ENCODE measurements at places on chromosomes 5 and 9. TPM values are rescaled to one million over a fixed set of nuclear protein-coding genes. Genes with fewer than 3 reads are reported as not detected.

DNA sequence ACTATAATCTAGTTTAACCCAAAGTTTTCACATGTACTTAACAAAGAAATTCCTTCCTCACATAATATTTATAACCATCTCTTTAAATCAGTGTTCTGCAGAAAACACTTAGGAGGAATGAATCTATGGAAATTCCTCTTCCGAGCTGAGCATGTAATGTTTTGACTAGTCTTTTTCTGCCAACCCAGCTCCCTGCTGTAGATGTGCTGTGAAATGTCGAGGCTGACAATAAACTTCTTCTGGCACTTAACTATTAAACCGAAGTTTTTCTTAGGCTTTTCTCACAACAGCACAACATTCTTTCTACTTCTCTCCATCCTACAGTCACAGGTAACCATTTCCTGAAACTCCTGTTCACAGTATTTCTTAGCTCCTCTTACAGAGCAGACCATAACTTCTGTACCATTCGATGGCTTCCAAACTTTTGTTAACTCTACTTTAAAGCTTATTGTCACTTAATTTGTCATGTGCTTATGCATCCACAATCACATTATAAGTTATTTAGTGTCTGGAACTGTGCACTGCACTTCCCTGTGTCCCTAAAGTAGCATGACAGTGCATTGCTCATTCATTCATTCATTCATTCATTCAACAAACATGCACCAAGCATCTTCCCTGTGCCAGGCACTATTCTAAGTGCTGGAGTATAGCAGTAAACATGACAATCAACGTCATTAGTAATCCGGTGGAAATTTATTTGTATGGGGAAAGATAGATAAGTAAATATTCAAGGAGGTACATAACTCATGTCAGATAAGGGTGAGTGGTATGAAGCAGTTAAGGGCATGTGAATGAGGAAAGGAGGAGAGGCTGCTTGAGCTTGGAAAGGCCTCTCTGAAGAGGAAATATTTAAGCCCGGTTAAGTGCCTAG is 54.6 kb downstream of the TSSK1B start:
- no peaks in the 10 kb centered on the region for H3K27me3 ChIP-seq
- no peaks in the 10 kb centered on the region for H3K4me1 ChIP-seq
- DNase-seq: no peak
- H3K4me3 ChIP-seq: no peak overlapping the region
- H3K27ac ChIP-seq: no peak overlapping the region

GRCh38 chr5:176360894-176361436 is 599 bp downstream of the KIAA1191 start:
- H3K4me1 ChIP-seq: peaks cover 4% of the 10 kb centered on the region
- DNase-seq: no peak
- no peaks in the 10 kb centered on the region for H3K27me3 ChIP-seq
- peak overlapping the region; percentile 90 for H3K4me3 ChIP-seq
- peaks cover 5% of the 10 kb centered on the region for H3K36me3 ChIP-seq
- H3K27ac ChIP-seq: peak overlapping the region; percentile 62

- H3K4me3 ChIP-seq: no peak overlapping the region
- no peaks in the 10 kb centered on the region for H3K36me3 ChIP-seq
- peaks cover 5% of the 10 kb centered on the region for H3K4me1 ChIP-seq
- H3K27me3 ChIP-seq: no peaks in the 10 kb centered on the region
These were observed 32.0 kb upstream of the ADAM19 start for GRCh38 chr5:157607371-157608161.

GRCh38 chr5:2738156-2738699 is 13.2 kb downstream of the IRX2 start:
- DNase-seq: no peak
- H3K4me1 ChIP-seq: no peaks in the 10 kb centered on the region
- H3K36me3 ChIP-seq: no peaks in the 10 kb centered on the region
- no peak overlapping the region for H3K4me3 ChIP-seq
- peaks cover 10% of the 10 kb centered on the region for H3K27me3 ChIP-seq

GRCh38 chr5:96064877-96065276 is 103.2 kb upstream of the ELL2 start:
- H3K27me3 ChIP-seq: no peaks in the 10 kb centered on the region
- no peak for DNase-seq
- peaks cover 22% of the 10 kb centered on the region for H3K4me1 ChIP-seq
- no peaks in the 10 kb centered on the region for H3K36me3 ChIP-seq
- no peak overlapping the region for H3K27ac ChIP-seq

- H3K4me1 ChIP-seq: no peaks in the 10 kb centered on the region
- no peaks in the 10 kb centered on the region for H3K27me3 ChIP-seq
- H3K4me3 ChIP-seq: no peak overlapping the region
- peak; percentile 98 for DNase-seq
These were observed 109.8 kb upstream of the EDIL3 start for GRCh38 chr5:84494453-84494852.

GRCh38 chr9:113649855-113650206 is 186.3 kb downstream of the RGS3 start:
- no peaks in the 10 kb centered on the region for H3K27me3 ChIP-seq
- peaks cover 5% of the 10 kb centered on the region for H3K4me1 ChIP-seq
- no peaks in the 10 kb centered on the region for H3K36me3 ChIP-seq

GRCh38 chr9:77648234-77649108 is at the start of gene GNA14:
GNA14 (minus strand) TSS chr9:77648322; CDS start chr9:77647793, 529 bp downstream.
- peak; percentile 22 for DNase-seq
- peaks cover 25% of the 10 kb centered on the region for H3K27me3 ChIP-seq
- H3K36me3 ChIP-seq: no peaks in the 10 kb centered on the region

- DNase-seq: no peak
- no peak overlapping the region for H3K4me3 ChIP-seq
- no peaks in the 10 kb centered on the region for H3K36me3 ChIP-seq
- no peaks in the 10 kb centered on the region for H3K27me3 ChIP-seq
These were observed 38.9 kb upstream of the DAB2IP start for GRCh38 chr9:121612511-121612998.

DNA sequence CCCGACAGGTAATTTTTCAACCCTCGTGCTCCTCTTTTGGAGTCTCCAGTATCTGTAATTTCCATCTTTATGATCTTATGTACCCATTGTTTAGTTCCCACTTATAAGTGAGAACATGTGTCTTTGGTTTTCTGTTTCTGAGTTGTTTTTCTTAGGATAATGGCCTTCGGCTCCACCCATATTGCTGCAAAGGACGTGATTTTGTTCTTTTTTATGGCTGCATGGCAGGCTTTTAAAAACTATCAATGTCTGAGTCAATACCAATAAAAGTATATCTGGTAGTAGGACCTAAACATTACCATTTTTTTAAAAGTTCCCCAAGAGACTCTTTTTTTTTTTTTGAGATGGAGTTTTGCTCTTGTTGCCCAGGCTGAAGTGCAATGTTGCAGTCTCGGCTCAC is 3.9 kb upstream of the SLC26A2 start:
- no peaks in the 10 kb centered on the region for H3K36me3 ChIP-seq

DNA sequence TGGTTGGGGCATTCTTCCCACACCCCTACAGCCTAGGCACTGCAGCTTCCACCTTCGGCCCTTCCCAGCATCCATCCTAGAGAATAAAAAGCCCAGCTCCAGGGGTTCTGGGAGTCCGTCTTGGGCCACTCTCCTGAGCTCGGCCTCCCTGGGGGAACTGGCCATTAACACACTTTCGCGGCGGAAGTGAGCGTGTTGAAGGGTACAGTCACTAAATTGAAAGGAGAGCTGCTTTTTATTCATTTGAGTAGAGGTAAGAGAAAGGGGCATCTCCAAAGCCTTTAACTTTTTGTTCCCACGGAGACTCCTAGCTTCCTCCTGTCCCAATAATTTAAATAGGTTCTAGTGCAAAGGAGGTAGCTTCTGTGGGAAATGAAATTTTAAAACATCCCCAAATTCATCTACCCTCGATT is 31.0 kb upstream of the NFIB start:
- no peak overlapping the region for H3K4me3 ChIP-seq
- peaks cover 72% of the 10 kb centered on the region for H3K27me3 ChIP-seq
- H3K27ac ChIP-seq: no peak overlapping the region
- no peaks in the 10 kb centered on the region for H3K4me1 ChIP-seq

PTPRD gene
- 3.3 TPM for total RNA-seq

CLIC3 gene
- 3.5 TPM for total RNA-seq

CATSPER3 gene
- under 0.01 TPM for total RNA-seq

GABRA1 gene
- total RNA-seq: not detected

TEX48 gene
- not detected for total RNA-seq
